ENCODE measurements at places on chromosomes 7 and 10.

DNA sequence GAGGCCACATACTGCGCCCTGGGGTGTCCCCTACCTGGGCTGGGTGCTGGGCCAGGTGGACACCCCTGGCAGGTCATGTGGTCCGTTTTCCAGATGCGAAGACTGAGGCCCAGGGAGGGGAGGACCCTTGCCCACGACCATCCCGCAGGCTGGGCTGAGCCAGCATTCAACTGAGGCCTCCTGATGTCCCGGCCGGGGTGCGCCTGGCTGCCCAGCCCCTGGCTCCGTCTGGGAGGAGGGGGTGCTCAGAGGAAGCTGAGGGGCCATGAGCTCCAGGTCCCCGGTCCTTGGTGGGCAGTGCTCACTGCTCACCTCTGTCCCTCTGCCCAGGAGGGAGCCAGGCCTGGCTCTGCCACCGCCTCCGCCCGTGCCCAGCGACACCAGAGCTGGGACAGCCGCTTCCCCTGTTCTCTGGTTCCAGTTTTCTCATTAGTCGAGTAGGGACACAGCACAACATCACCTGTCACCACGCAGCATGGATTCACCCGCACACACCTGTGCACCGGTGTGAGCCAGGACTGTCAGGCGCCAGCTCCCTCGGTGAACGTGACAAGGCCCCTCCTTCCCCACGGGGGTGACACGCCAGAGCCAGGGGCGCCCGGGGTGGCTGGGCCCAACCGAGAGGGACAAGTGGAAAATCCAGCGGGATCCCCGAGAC lies 139.7 kb downstream of the ELFN1 start:
- no peak for DNase-seq

DNA sequence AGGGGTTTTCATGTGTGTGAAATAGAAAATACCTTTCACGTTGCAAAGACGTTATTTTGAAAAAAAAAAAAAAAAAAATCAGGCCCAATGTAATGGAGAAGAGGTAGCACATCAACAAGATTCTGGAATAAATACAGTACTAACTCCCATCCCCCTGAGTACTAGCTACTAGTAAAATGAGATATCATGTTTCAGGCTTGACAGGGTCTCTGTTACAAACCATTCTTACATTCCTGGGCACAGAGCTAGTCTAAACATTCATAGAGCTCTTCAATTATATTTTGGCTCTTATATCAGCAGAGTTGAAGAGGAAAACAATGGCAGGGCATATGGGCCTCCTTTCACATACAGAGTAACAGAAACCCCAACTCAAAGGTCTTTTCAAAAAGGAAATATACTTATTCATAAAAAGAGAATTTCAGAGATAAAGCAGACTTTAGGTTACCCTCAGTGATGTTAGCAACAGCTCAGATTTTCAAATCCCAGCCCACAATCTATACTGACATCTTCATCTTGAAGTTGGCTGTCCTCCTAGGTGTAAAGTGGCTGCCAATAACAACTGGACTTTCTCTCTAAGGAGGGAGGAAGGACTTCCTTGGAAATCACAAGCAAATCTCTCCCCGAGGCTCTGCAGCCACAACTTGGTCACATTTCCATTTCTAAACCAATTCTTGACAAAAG lies 18.6 kb downstream of the C7orf33 start:
- no peak for DNase-seq

- no peak for DNase-seq
Measured at GRCh38 chr10:32190890-32191491, 134.8 kb upstream of the KIF5B start.

GRCh38 chr7:80508440-80508839 lies 3.4 kb downstream of the GNAT3 start:
- no peak for DNase-seq

- DNase-seq = peak; percentile 76
Measured at GRCh38 chr7:150450491-150451001, at the start of gene GIMAP8. TSS of gene GIMAP8 (plus strand) at chr7:150450630. CDS start at chr7:150466699, 16,069 bp downstream.

DNA sequence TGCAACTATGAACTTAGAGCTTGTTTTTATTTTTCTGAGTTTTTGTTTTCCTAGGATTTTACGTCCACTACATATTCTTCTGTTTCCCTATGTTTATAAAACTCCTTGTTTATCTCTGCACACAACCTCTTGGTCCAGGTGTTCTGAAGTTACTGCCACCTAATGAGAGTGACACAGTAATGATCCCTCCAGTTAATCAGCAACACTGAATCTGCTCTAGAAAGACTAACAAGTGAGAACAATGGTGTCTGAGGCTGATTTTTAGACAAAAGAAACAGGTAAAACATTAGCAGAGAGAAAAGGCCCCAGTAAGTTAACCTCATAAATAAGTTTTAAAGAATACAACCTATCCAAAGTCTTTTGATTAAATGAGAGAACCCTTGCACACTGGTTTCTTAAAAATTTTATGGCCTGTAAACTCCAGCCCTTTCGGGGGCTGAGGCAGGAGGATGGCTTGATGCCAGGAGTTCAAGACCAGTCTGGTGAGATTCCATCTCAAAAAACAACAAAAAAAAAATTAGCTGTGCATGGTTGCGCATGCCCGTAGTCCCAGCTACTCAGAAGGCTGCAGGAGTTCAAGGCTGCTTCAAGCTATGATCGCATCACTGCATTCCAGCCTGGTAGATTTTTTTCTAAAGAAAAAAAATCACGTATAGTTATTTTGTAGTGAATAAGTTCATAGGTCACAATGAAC lies 397.6 kb downstream of the MAGI2 start:
- no peak for DNase-seq

GRCh38 chr7:77940647-77941046 lies 142.1 kb downstream of the PHTF2 start:
- peak; percentile 25 for DNase-seq

- DNase-seq = no peak
Measured at GRCh38 chr7:69912846-69913245, 314.6 kb downstream of the AUTS2 start.

DNA sequence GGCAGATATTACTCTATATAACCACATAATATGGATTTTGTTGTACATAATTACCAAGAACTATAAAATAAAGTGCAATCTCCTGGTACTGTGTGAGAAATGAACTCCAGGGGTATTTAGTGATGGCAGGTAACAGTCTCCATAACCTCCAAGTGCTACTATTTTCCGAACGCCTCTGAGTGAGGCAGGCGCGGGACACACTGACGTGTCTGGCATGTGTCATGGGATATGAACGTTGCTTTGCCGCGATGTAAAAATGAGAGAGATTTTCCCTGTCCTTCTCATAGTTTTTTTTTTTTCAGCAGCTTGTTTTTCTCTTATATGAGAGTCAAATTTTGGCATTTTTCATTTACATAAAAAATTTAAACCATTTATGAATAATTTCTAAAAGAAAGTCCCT lies 3.6 kb downstream of the ADARB2 start:
- DNase-seq = no peak

Data from activated CD4-positive, alpha-beta T cell treated with anti-CD3 and anti-CD28 coated beads for 48 hours (primary cell).